Natural killer cell treated with Interleukin-12 subunit alpha and Interleukin-12 subunit beta and Interleukin-15 and Interleukin-18, amount 100 ng/mL, for 72 hours (primary cell): ENCODE measurements at places on chromosomes 2 and 18. TPM values are rescaled to one million over a fixed set of nuclear protein-coding genes. Genes with fewer than 3 reads are reported as not detected.

- no peaks in the 10 kb centered on the region for H3K27me3 ChIP-seq
- DNase-seq, result no peak
- no peak overlapping the region for H3K27ac ChIP-seq
- H3K36me3 ChIP-seq, result peaks cover 50% of the 10 kb centered on the region
These were observed 32.9 kb downstream of the PTCD3 start for GRCh38 chr2:86138736-86139625.

- peaks cover 7% of the 10 kb centered on the region for H3K36me3 ChIP-seq
- no peak for DNase-seq
- no peak overlapping the region for H3K27ac ChIP-seq
- H3K4me3 ChIP-seq, result no peak overlapping the region
These were observed 1615.1 kb downstream of the DPP10 start for GRCh38 chr2:116057538-116057937.

- no peak for DNase-seq
- no peaks in the 10 kb centered on the region for H3K36me3 ChIP-seq
- peaks cover 32% of the 10 kb centered on the region for H3K4me1 ChIP-seq
- H3K27ac ChIP-seq, result no peak overlapping the region
- H3K4me3 ChIP-seq, result no peak overlapping the region
These were observed 31.5 kb downstream of the ACSL3 start for GRCh38 chr2:222892321-222892720.

- DNase-seq, result no peak
- H3K27me3 ChIP-seq, result peaks cover 8% of the 10 kb centered on the region
- no peaks in the 10 kb centered on the region for H3K4me1 ChIP-seq
- no peak overlapping the region for H3K27ac ChIP-seq
- H3K4me3 ChIP-seq, result no peak overlapping the region
These were observed 91.9 kb upstream of the FN1 start for GRCh38 chr2:215527736-215528135.

DNA sequence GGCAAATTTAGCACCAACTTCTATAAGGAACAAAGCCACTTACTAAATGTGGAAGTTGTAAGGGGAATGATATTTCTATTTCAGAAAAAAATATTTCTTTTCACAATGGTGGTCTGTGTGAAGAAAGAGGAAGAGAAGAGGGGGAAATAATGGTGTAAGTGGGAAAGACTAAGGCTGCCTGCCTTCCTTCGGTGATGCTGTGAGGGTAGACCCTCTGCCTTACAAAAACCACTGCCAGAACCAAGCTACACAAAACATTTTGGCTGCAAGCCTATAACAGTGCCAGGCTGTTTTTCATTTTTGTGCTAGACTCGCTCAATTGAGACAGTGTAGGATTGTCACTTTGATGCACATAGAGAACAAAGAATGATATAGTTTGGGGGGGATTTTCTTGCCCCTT, 286.6 kb downstream of the ZEB2 start:
- peak overlapping the region; percentile 81 for H3K27ac ChIP-seq
- H3K27me3 ChIP-seq, result no peaks in the 10 kb centered on the region
- H3K4me1 ChIP-seq, result peaks cover 73% of the 10 kb centered on the region
- peak overlapping the region; percentile 70 for H3K4me3 ChIP-seq
- H3K36me3 ChIP-seq, result peaks cover 17% of the 10 kb centered on the region

- peaks cover 47% of the 10 kb centered on the region for H3K36me3 ChIP-seq
- no peak overlapping the region for H3K4me3 ChIP-seq
- no peaks in the 10 kb centered on the region for H3K27me3 ChIP-seq
These were observed 18.7 kb downstream of the CASP8 start for GRCh38 chr2:201279079-201279478.

- no peaks in the 10 kb centered on the region for H3K4me1 ChIP-seq
- no peak overlapping the region for H3K27ac ChIP-seq
- no peaks in the 10 kb centered on the region for H3K27me3 ChIP-seq
- no peak for DNase-seq
- no peak overlapping the region for H3K4me3 ChIP-seq
These were observed 1.3 kb downstream of the LRRTM4 start for GRCh38 chr2:77520641-77521547.

DNA sequence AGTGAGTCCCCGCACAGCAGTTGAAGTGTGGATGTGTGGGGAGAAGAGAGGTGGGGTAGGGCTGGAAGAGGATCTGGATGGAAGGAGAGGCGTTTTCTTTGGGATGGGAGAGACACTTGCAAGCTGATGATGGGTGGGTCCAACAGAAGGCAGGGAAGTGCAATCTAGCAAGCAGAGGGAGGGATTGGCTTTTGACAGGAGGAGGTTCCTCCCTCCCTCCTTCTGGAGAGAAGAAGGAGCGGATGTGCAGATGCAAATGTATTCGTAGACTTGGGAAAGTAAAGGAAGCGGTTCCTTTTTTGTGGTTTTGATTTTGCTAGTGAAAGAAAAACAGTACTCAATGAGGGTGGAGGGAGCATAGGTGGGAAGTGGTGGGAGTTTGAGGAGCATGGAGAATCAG, 48.9 kb downstream of the LAMA3 start:
- peaks cover 21% of the 10 kb centered on the region for H3K4me1 ChIP-seq
- peaks cover 33% of the 10 kb centered on the region for H3K27me3 ChIP-seq

DNA sequence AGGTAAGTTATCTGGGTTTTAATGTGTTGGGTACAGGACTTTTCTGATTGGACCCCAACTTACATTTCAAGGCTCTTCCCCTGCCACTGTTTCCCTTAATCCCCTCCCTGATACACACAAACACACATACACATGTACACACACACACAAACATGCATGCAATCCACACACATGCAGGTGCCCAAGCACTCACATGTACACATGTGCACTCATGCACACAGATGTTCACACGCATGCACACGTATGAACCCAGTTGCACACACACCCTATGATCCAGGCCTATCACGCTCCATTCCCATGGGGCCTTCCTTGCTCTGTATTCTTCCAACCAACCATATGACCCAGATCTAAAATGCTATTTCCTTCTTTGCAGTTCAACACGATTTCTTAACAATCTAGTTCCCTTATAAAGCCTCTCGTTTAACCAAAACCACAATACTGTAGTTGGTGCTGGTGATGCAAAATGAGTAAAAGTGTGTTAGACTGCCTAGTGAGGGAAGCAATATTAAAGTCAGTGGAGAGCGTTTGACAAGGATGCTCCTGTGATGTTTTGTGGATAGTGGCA, 11.1 kb downstream of the SERPINB8 start:
- no peak for DNase-seq
- H3K27ac ChIP-seq, result no peak overlapping the region

DNA sequence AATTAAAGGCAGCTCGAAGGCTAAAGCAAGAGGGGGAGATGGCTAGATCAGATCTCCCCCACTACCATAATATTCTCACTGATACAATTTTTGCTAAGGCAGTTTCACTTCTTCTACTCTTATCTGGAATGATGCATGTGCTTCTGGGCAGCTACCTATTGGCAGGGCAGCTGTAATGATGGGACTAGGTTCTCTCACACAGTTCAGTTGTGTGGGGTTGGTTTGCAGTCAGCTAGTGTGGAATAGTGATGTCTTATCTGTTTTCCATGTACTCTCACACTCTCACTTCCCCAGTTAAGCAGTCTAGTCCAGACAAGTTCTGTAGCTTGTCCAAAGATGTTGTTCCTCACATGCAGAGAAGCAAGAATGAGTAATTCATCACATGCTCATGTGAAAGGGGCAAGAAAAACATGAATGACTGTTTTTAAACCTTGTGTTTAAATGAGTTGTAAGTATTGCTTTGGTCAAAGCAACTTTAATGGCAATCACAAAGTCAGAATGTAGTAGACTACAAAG, 836.1 kb downstream of the CBLN2 start:
- no peaks in the 10 kb centered on the region for H3K4me1 ChIP-seq
- H3K4me3 ChIP-seq, result no peak overlapping the region
- no peak overlapping the region for H3K27ac ChIP-seq
- H3K27me3 ChIP-seq, result no peaks in the 10 kb centered on the region
- H3K36me3 ChIP-seq, result no peaks in the 10 kb centered on the region

GRCh38 chr2:122447237-122447636, 691.8 kb downstream of the TSN start:
- no peak overlapping the region for H3K4me3 ChIP-seq
- H3K4me1 ChIP-seq, result no peaks in the 10 kb centered on the region
- no peak overlapping the region for H3K27ac ChIP-seq
- H3K36me3 ChIP-seq, result no peaks in the 10 kb centered on the region
- DNase-seq, result no peak

DNA sequence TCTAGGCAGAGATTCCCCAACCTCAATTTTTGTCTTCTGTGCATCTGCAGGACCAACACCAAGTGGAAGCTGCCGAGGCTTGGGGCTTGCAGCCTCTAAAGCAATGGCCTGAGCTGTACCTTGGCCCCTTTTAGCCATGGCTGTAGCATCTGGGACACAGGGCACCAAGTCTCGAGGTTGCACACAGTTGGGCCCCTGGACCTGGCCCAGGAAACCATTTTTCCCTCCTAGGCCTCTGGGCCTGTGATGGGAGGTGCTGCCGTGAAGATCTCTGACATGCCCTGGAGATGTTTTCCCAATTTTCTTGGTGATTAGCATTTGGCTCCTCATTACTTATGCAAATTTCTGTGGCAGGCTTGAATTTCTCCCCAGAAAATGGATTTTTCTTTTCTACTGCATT, 105.7 kb upstream of the LDAH start:
- H3K4me1 ChIP-seq, result no peaks in the 10 kb centered on the region
- no peak overlapping the region for H3K4me3 ChIP-seq
- no peaks in the 10 kb centered on the region for H3K36me3 ChIP-seq
- DNase-seq, result no peak
- no peak overlapping the region for H3K27ac ChIP-seq
- peaks cover 18% of the 10 kb centered on the region for H3K27me3 ChIP-seq

GRCh38 chr18:984004-984403, 79.3 kb downstream of the ADCYAP1 start:
- H3K4me3 ChIP-seq, result no peak overlapping the region
- DNase-seq, result no peak
- no peaks in the 10 kb centered on the region for H3K36me3 ChIP-seq
- H3K27me3 ChIP-seq, result no peaks in the 10 kb centered on the region
- H3K27ac ChIP-seq, result no peak overlapping the region

DNA sequence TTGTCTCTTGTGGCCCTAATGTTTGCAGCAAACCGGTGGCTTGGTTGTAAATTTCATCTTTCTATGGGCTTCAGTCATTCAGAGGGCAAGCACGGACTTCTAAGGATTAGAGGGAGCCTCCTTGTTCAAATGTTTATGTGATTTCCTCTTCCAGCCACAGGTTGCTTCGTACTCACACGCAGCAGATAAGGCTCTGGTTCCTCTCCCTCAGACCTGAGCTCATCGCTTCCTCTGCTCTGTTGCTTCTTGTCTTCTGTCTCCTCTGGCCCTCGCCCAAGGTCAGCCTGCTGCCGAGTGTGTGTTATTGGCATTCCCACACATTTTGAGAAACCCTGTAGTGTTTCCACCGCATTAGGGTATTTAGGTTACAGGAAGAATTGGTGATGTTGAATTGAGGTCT, 44.0 kb downstream of the MYL12B start:
- H3K27me3 ChIP-seq, result peaks cover 18% of the 10 kb centered on the region
- H3K4me1 ChIP-seq, result peaks cover 14% of the 10 kb centered on the region
- DNase-seq, result no peak
- peak overlapping the region; percentile 23 for H3K4me3 ChIP-seq

DNA sequence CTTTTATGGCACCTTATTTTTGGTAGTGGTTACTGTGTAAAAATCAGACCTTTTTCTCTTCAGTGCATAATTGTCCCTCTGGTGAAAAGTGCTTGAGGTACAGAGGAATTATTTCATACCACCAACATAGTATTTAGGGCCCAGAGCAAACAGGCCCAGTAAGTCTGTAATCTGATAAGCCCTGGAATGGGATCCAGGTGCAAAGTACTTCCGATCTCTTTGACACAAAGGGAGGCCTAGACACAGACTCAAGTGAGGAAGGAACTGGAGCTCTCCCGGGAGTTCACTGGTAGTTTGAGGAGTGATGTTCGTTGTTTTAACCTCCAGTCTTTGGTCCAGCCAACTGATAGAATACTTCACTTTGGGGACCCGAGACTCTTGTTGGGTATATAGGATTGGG, 57.4 kb downstream of the RAB31 start:
- no peak for DNase-seq
- H3K4me1 ChIP-seq, result peaks cover 8% of the 10 kb centered on the region
- H3K27me3 ChIP-seq, result no peaks in the 10 kb centered on the region
- H3K27ac ChIP-seq, result no peak overlapping the region
- no peak overlapping the region for H3K4me3 ChIP-seq
- H3K36me3 ChIP-seq, result no peaks in the 10 kb centered on the region

GRCh38 chr2:221762496-221762895, 190.4 kb upstream of the EPHA4 start:
- H3K4me1 ChIP-seq, result no peaks in the 10 kb centered on the region
- no peak for DNase-seq
- H3K27me3 ChIP-seq, result no peaks in the 10 kb centered on the region
- H3K27ac ChIP-seq, result no peak overlapping the region

DNA sequence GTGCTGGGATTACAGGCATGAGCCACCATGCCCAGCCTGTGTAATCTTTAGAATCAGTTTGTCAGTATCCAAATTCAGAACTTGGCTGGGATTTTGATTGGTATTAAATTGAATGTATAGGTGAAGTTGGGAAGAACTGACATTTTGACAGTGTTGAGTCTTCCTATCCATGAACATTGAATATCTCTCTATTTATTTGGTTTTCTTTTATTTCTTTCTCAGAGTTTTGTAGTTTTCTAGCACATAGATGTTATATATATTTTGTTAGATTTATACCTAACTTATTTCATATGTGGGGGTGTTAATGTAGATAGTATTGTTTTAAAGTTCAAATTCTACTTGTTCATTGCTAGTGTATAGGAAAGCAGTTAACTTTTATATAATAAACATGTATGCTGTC, 31.5 kb downstream of the CEP192 start:
- H3K36me3 ChIP-seq, result peaks cover 47% of the 10 kb centered on the region
- no peak overlapping the region for H3K4me3 ChIP-seq
- DNase-seq, result no peak
- H3K27me3 ChIP-seq, result no peaks in the 10 kb centered on the region

DNA sequence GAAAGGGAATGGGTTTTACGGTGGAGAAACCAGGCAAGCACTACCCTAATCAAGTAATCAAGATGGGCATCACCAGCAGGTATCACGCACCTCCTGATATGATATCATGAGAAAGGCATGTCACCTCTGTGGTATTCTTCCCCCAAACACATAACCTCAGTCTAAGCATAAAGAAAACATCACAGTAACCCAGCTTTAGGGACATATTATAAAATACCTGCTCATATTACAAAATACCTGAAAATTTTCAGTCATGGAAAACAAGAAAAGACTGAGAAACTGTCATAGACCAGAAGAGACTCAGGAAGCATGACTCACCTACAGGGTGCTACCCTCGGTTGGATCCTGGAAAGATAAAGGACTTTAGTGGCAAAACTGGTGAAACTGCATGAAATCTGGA, 30.5 kb downstream of the GCKR start:
- no peak for DNase-seq
- H3K27ac ChIP-seq, result no peak overlapping the region
- H3K4me3 ChIP-seq, result no peak overlapping the region
- no peaks in the 10 kb centered on the region for H3K36me3 ChIP-seq
- H3K27me3 ChIP-seq, result peaks cover 42% of the 10 kb centered on the region

TXNDC2 gene
- not detected for total RNA-seq

ACMSD gene
- total RNA-seq, result not detected

LHCGR gene
- total RNA-seq, result not detected

ABCB11 gene
- total RNA-seq, result 0.06 TPM

TEX44 gene
- total RNA-seq, result not detected

FEV gene
- not detected for total RNA-seq

RAB31 gene
- total RNA-seq, result 1.7 TPM

ZAP70 gene
- total RNA-seq, result 97.4 TPM
